GM06990 (cell line): ENCODE measurements at places on chromosomes 7 and 10.

DNA sequence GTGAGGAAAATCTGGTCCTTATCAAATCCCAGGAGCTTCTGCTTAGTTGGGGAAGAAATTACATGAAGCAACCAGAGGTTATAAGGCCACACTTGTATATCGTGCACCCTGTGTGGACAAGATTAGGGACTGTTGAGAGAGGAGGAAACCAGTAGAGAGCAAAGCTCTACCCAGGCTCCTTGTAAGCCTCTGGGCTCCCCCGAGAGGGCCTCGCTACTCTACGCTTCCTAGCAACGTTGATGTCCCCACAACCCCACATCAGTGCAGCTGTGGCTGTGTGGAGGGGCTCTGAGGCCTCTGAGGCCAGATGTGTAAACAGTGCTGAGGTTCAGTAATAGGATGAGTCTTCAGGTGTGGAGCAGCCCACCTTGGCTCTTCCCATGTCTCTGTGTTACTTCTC lies 16.0 kb downstream of the HIF1AN start:
- DNase-seq = no peak

GRCh38 chr10:4239186-4239585 lies 454.2 kb upstream of the KLF6 start:
- no peak for DNase-seq

GRCh38 chr10:91591797-91592174 lies 41.1 kb downstream of the PPP1R3C start:
- DNase-seq = no peak

DNA sequence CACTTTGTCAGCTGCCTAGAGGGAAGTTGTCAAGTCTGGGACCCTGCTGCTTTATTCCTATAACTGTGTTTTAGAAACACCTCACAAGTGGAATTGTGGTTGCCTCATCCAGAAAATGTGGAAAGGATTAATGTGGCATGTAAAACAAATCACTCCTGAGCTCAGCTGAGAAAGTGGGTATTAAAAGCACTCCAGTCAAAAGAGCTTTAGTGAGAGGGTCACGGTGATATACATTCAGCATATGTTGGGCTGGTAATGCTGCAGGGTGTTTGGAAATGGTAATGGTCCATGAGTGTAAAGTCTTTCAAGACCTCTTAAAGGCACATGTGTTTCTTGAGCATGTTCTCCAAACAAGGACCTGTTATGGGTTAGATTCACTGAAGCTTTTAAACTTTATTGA lies 318.2 kb upstream of the MEOX2 start:
- no peak for DNase-seq

- DNase-seq = no peak
Observed at GRCh38 chr10:45410807-45411606, 37.0 kb downstream of the ALOX5 start.

DNA sequence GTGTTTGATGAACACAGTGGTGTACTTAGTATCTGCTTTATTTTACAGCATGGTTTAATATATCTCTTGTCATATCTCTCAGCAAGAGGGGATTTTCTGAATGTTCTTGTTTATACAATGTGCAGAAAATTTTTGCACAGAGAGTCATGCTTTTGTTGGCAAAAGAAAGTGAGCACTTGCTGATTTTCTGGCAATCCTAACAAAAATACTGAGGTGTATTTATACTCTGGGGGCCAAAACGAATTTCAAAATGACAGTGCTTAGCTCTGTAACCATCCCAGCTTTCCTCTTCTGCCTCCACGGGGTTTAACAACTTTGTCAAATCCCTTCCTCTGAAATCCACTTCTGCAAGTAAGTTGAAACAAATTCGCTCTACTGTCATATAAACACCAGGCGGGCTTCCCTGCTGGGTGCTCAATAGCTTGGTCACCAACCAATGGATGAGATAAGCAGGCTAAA lies 169.2 kb downstream of the NOC3L start:
- DNase-seq = no peak

- peak; percentile 38 for DNase-seq
Observed at GRCh38 chr10:484925-485661, 204.4 kb downstream of the DIP2C start.

DNA sequence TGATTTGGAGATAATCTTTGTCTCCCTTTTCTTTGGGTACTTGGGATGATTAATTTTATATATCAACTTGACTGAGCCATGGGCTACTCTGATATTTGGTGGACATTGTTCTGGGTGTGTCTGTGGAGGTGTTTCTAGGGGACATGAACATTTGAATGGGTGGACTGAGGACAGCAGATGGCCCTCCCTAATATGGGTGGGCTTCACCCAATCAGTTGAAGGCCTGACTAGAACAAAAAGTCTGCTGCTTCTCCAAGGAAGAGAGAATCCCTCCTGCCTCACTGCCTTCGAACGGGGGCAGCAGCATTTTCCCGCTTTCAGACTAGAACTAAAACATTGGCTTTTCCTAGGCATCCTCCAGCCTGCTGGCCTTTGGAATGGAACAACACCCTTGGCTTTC lies 73.9 kb upstream of the EMX2 start:
- no peak for DNase-seq

DNA sequence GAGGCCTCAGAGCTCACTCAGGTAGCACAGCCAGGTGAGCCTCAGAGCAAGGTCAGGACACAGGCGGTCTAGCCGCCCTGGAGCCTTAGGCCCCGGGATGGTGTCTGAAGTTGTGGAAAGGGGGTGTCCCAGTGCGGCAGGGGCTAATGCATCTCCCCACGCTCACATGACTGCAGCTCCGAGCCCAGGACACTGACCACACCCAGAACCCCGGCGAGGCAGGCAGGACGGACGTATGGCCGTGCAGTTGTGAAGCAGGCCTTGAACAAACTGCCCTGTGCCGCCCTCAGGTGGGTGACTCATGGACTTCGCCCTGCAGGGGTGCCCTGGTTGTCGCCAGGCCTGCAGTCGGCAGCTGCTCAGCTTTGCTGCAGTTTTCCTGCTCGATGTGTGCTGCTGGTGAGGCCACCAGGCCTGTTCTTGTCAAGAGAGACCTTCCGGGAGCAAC lies 5.0 kb upstream of the PRKAR1B start:
- no peak for DNase-seq

GRCh38 chr7:20959281-20959680 lies 172.6 kb upstream of the SP8 start:
- no peak for DNase-seq

DNA sequence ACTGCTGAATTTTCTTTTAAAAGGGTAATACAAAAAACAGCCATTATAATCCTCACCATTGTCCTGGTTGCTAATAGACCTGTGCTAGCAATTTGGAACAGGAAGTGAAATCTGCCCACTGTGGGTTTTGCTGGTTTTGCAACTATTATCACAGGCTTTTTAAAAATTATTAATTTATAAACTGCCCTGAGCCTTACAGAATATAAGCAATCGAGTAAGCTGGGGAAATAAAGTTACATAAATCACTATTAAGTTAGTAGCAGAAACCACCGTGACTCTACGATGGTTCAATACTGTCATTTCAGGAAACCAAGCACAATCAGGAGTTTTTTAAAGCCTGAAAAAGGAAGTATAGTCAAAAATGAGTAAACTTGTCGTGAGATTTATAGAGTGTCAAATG lies 62.3 kb downstream of the TMEM26 start:
- no peak for DNase-seq

DNA sequence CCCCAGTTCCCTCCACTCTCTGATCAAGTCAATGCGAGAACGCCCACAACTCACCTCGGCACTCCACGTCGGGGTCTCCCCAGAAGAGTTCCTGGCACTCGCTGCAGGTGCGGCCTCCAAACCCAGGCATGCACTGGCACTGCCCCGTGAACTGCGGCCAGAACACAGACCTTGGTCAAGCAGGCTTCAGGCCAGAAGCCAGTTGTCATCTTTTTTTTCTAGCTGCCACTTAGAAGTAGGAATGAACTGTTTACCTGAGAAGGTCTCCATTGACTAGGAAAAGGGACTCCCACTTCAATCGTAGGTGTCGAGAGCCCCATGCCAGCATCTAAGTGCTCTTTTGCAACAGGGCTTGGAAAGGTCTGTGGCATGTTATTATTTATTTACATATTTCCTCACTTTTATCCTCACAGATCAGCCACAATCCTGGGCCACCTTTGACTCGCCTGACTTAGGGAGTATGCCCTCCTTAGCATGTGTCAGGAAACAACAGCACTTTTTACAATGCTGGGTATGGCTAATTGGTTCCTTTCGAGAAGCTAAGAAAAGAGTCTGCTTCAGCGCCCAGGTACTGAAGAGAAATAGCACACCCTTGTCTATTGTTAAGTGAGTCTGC lies 51.7 kb downstream of the LAMB1 start:
- no peak for DNase-seq

DNA sequence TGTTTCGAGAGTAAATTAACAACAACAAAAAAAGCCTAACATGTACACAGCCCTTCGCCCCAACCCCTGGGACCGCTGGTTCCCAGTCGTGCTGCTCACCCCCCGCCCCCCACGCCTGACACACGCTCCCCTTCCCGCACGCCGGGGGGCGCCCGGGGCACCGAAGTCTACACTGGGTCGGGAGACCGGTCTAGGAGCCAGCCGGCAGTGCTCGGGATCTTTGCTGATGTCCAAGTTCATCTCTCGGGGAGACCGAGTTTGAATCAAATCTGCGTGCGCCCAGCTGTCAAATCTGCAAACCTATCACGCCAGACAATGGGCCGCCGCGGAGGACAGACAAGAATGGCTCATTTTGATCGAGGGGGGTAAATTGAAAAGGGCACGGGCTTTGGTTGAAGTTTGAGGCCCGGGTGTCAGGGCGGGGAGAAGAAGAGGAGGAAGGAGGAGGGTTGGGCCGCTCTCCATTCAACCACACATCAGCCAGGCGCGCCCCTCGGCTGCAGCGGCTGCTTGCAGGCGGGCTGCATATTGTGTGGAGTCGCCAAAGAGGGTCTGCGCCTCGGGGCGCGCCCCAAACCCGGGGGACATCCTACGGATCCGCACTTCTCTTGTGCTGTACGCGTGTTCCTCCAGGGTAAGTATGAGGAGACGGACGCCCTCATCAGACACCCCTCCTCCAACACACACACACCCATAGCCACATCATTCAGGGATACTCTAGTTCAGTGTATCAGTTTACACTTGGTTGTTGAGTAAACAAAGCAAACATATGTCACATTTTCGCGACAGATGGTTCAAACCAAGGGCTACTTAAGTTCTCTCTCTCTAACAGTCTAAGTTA lies 1.3 kb upstream of the GFRA1 start:
- no peak for DNase-seq

- DNase-seq = no peak
Observed at GRCh38 chr7:116951366-116952292, 1.7 kb upstream of the ST7 start.

- peak; percentile 15 for DNase-seq
Observed at GRCh38 chr10:3980660-3981059, 195.7 kb upstream of the KLF6 start.
